NCI-H82 (cell line): ENCODE measurements at places on chromosomes 6 and 20.

GRCh38 chr6:108596956-108597355 is 36.2 kb downstream of the FOXO3 start:
- DNase-seq: no peak

GRCh38 chr20:41456351-41456750 is 89.7 kb upstream of the EMILIN3 start:
- no peak for DNase-seq

GRCh38 chr20:57703013-57703412 is 6.8 kb downstream of the PMEPA1 start:
- no peak for DNase-seq

- DNase-seq: no peak
Measured at GRCh38 chr6:106688177-106688951, 59.0 kb downstream of the QRSL1 start.

GRCh38 chr6:21279619-21280018 is 313.9 kb upstream of the SOX4 start:
- DNase-seq: no peak

DNA sequence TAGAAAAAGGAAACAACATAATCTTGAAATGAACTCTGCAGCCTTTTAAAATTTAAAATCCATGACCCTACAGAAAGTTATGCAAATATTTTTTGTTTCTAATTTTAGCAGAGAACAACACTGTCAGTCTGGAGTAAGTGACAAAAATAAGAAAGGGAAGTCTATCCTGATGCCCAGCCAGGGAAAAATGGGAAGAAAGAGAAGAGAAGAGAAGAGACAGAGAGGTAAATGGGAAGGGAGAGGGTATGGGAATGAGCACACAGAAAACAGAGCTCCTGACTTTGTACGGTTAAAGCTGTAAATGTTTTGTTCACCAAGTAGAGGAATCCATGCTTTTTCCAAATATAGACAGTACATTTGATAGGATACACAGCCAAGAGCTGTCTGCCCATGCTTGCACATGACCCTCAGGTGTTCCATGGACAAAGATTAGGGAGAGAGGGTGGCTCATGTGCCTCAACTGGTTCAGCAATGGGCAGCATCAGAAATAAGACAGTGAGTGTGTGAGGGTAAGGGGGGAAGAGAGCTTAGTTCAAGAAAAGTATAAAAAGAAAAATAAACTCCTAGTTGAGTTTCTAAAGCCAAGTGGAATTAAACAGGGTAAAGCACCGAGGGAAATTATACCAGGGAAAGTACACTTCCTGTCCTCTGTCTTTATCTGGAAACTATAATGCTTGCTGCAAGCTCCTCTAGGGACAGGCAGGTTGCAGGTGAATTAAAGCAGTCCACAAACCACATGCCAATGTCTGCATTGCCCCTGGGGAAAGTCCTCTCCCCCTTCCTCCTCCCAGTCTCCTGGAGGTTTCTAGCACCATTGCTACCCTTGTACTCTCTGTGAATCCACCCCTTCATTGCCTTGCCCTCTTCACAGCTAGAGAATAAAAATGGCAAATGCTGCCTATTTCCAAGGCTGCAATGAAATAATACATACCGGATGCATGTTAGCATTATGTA is 30.0 kb downstream of the MAP3K5 start:
- no peak for DNase-seq

DNA sequence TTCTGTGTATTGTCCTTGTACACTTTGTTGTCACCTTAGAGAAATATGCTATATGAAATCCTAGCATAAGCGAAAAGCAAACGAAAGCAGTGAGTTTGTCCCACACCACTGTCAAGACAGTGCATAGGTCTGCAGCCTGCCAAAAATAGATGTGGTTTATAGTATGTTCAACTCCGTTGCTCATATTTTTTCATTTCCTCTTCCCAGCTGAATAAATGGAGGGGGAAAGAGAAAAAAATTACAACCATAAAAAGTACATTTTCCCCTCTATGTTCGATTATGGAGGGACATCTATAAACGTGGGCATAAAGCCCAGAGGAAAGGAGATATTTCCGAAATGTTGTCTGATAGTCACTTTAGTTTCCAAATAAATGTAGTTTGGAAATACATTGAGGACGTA is 25.8 kb downstream of the PRL start:
- DNase-seq: no peak

- DNase-seq: no peak
Measured at GRCh38 chr6:19734061-19734460, 103.1 kb upstream of the ID4 start.

GRCh38 chr6:130020073-130020906 is 1.9 kb downstream of the L3MBTL3 start:
- peak; percentile 45 for DNase-seq

DNA sequence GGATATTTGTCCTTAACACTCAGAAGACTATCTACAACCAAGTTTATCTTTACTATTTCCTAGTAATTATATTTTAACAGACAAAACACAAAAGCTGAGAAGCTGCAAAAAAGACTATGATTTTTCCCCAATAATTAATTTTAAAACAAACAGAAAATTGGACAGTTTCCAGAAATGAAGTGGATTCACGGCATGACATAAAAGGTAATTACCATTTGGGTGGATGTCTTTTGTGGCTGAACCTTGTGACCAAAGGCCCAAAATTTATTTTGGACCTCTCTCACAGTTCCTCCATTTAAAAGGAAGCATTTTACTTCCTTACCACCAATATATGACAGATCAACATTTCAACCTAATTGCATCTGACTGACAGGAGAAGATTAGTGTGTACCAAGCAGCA is 90.2 kb downstream of the GMDS start:
- no peak for DNase-seq

DNA sequence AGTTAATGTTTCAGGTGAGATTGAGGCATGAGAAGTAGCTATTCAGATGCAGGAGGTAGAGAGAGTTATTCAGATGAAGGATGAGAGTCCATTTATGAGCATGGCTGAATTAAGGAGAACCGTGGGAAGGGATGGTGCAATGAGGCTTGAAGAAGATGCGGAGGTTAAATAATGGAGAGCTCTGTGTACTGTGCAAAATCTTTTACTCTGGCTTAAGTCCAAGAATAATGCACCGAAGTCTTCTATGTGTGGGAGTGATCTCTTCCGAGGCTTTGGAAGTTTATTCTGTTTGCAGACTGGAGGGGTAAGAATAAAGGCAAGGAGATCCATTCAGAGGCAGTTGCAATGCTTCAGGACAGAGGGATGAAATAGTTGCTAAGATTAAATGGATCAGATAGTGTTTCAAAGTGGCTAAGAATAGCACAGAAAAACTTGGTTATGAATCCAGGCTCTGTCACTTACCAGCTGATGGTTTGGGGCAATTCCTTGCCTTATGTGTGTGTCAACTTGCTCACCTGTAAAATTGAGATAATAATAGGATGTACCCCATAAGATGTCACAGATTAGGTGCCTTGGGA is 467.1 kb downstream of the HDGFL1 start:
- DNase-seq: no peak

DNA sequence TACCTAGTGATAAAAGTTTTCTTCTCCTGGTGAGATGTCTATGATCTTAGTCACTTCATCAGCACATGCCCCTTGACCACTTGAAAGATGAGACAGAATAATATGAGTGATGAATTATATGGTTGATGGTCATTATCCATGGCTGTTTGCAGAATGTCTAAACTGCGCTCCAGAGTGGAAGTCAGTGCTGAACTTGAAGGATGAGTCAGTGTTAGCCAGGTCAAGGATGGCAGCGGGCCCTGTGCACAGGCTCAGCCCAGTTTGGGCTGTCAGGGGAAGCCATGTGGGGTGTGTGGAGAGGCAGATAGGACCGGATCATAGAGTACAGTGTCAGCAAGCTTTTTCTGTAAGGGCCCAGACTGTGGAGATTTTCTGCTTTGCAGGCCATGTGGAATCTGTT is 67.2 kb upstream of the KIF25 start:
- no peak for DNase-seq

DNA sequence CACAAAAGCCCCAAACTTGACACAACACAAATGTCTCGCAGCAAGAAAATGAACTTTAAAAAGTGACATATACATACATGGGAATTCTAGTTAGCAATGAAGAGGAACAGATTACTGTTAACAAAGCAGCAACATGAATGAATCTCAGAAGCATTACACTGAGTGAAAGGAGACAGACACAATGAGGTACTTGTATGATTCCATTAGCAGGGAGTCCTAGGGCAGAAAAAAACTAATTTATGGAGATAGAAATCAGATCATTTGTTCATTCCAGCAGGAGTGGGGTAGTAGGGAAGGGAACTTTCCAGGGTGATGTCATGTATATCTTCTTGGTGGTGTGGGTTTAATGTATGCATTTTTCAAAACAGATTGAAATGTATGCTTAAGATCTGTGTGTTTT is 524.4 kb downstream of the KIF16B start:
- no peak for DNase-seq

- DNase-seq: no peak
Measured at GRCh38 chr6:168835991-168836390, 395.0 kb downstream of the SMOC2 start.

- no peak for DNase-seq
Measured at GRCh38 chr20:39939241-39939865, 749.7 kb downstream of the MAFB start.

- no peak for DNase-seq
Measured at GRCh38 chr6:137315081-137315480, 95.9 kb upstream of the IFNGR1 start.

DNA sequence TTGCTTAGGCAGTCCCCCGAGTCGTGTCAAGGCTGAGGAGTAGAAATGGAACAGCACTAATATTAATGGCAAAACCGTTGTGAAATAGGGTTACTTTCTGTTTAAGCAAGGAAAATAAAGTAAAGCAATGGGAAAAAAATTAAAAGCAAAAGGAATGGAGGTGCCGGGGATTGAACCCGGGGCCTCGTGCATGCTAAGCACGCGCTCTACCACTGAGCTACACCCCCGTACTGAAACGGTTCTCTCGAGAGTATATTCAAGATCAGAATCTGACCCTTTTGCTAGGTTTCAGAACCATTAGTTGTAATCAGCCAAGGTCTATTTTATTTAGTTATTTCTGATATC is 85.5 kb downstream of the TRIM27 start:
- DNase-seq: peak; percentile 88

- no peak for DNase-seq
Measured at GRCh38 chr6:74466572-74466971, 739.3 kb downstream of the COL12A1 start.

GRCh38 chr20:36700438-36700837 is 45.5 kb downstream of the NDRG3 start:
- no peak for DNase-seq

GRCh38 chr6:28489366-28490204 is 26.0 kb downstream of the GPX6 start:
- DNase-seq: peak; percentile 20

DNA sequence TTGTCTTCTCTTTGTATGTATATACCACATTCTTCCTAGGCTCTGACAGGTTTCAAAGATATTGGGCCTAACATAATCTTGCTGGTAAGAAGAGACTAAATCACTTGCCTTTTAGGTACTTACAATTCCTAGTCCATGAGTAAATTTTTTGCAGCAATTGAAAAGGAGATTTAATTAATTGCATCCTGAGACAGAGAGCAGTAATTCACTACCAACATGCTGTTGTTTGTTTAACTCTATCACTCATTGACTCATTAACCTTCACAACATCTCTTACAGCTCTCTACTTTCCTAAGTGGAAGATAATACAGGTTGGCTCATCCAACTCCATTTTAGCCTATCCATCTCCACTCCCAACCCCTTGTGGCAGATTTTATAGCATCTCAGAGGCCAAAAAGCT is 280.4 kb downstream of the ALDH8A1 start:
- DNase-seq: no peak

DNA sequence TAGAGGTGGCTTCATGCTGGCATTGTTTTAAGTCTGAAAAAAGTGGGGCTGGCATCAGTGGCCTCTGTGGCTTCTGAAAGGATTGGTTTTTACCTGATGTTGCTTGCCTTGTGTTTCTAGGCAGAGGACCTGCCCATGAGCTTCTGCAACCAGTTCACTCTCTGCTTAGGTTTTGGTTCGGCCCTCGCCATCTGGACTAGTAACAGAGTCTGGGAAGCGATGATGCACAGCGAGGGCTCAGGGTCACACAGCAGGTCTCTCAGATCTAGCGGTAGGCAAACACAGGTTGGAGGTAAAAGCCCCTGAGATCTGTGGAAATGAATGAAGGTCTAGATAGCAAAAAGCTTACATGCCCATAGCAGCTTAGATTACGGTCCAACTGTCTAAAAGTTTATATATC is 6.8 kb upstream of the RBL1 start:
- peak; percentile 34 for DNase-seq

DNA sequence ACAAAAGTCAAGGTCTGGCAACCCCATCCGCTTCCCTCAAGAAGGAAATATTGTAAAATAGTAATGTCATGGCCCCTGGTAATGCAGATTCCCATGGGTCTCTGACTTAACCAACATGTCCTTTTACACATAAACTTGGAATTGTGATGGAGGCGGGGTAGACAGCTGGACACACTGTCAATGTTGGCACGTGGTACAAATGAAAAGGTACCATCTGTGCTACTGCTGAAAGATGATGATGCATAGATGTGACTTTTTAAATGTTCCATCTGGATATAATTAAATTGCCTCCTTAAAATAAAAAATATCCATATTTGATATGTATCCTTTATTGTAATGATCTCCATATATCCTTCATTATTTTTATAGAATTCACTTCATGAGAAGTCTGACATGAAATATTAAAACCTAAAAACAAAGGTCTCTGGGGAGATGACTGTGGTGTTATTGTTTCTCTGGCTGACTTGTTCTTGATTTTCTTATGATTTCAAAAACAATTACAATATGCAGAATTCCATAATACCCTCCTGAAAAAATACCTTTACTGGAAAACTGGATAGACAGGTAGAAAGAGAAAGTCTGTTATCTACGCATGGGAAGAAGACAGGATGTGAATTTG is 104.5 kb downstream of the MKKS start:
- DNase-seq: peak; percentile 17

- peak; percentile 88 for DNase-seq
Measured at GRCh38 chr6:20402342-20403069, 827 bp downstream of the E2F3 start.

- no peak for DNase-seq
Measured at GRCh38 chr20:1943275-1944002, 48.2 kb downstream of the SIRPA start.

DNA sequence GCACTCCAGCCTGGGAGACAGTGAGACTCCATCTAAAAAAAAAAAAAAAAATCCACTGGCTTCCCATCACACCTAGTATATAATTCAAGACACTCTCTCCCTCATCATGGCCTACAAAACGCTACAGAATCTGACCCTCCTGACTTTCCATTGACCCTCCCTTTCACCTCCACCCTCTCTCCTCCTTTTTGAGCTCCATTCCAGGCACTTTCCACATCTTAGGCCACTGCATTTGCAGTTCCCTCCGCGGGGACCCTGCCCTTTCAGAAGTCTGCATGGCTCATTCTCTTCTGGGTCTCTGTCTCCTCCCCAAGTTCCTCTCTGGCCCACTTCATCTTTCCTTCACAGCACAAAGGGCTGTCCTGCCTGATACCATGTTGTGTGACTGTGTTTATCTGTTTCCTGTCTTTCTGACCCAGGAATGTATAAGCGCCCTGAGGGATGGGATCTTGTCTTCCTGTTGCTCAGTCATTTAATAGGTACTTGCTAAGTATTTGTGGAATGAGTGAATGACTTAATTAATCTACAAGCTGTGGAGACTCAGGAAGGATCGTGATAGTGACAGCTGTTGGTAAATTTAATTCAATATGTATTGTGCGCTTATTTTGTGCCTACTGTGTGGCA is 35.2 kb downstream of the NCR2 start:
- no peak for DNase-seq
